ENCODE measurements at places on chromosomes 11 and 22.

GRCh38 chr22:39206491-39206890, 38.3 kb downstream of the PDGFB start:
- DNase-seq, result no peak

DNA sequence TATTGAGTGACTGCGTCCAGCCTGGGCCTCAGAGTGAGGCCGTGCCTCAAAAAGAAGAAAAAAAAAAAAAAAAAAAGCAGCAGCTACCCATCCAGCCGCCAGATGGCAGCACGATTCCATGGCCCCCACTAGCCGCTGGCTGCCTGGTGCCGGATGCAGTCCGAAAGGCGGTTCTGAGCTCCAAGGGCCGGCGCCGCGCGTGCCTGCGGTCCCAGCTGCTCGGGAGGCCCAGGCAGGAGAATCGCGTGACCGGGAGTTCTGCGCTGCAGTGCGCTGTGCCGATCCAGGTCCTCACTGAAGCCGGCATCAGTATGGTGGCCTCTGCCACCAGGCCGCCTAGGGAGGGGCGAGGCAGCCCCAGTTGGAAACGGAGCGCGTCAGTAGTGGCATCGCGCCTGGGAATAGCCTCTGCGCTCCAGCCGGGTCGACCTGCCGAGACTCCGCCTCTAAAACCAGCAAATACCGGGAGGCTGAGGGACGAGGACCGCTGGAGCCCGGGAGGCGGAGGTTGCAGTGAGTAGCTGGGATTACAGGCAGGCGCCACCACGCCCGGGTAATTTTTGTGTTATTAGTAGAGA, 19.3 kb downstream of the SCARF2 start:
- no peak for DNase-seq

DNA sequence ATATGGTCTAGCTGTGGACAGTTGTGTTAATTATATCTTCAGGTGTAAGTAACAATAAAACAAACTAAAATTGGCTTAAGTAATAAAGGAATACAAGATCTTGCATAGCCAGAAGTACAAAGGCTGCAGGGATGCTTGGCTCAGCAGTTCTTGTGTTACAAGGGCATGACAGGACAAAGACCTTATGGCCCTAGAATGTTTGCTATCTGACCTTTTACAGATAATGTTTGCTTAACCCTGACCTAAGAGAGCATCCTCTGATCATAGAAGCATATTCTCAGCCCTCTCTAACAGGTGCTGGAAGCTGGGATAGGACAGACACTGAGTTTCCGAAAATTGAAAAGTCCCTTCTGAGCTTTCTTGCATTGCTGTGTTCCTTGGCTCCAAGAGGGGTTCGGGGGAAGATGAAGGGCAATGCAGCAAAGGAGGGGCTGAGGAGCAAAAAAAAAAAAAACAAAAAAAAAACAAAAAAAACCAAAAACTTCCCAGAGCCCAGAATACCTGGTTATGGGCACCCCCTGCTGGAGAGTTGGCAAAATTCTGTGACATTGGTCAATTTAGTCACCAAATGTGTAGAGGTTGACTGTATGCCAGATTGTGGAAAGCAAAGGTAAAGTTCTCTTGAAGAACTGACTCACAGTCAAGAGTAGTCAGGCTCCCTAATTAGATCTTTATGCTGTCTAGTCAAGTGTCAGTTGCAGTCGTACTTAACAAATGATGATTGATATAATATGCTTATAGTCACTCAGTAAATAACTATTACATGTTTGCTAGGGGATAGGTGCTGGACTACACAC, 10.4 kb upstream of the HIKESHI start:
- DNase-seq, result no peak

DNA sequence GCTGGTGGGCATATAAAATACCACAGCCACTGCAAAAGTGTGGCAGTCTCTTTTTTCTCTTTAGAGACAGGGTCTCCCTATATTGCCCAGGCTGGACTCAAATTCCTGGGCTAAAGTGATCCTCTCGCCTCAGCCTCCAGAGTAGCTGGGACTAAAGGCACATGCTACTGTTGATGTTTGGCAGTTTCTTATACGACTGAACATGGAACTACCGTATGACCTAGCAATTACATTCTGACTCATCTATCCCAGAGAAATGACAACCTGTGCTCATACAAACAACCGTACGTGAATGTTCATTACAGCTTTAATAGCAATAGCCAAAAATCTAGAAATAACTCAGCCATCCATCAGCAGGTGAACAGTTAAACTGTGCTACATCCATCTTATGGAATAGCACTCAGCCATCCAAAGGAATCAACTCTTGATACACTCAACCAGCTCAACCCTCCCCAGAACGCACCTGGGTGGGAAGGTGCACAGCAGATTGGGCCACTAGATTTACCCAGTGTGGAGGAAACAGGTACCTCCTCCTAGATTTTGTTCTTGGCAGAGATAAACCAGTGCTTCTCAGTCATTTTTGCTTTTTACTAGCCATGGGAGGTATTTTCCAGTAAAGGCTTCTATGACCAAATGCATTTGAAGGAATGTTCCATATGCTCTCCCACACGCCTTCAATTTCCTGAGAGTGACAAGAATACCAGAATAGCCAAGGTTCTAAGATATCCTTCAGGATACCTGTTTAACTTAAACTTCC, 130.5 kb downstream of the MED15 start:
- no peak for DNase-seq

GRCh38 chr11:68040957-68041591, 2.2 kb downstream of the TCIRG1 start:
- DNase-seq, result no peak
